Cardiac muscle cell (in vitro differentiated cells and primary cell): ENCODE measurements at places on chromosomes 2 and 18. TPM values are rescaled to one million over a fixed set of nuclear protein-coding genes. Genes with fewer than 3 reads are reported as not detected.

GRCh38 chr2:204072443-204073324 is 136.1 kb downstream of the ICOS start:
- DNase-seq, result peak; percentile 18
- no peak overlapping the region for H3K27ac ChIP-seq
- no peak overlapping the region for H3K4me3 ChIP-seq
- no peaks in the 10 kb centered on the region for H3K4me1 ChIP-seq
- H3K27me3 ChIP-seq, result no peaks in the 10 kb centered on the region
- no peaks in the 10 kb centered on the region for H3K36me3 ChIP-seq

GRCh38 chr2:27251766-27252165 is 11.1 kb downstream of the SLC30A3 start:
- no peak overlapping the region for H3K4me3 ChIP-seq
- DNase-seq, result no peak
- H3K4me1 ChIP-seq, result peaks cover 14% of the 10 kb centered on the region
- no peak overlapping the region for H3K27ac ChIP-seq
- no peaks in the 10 kb centered on the region for H3K27me3 ChIP-seq

Gene OR6B2
- total RNA-seq, result not detected in 2 replicates

GRCh38 chr2:9703701-9704221 is 73.0 kb upstream of the YWHAQ start:
- H3K27me3 ChIP-seq, result no peaks in the 10 kb centered on the region
- no peaks in the 10 kb centered on the region for H3K36me3 ChIP-seq
- peak; percentile 75 for DNase-seq

Gene SESTD1
- 6.0 and 10.5 TPM in 2 replicates for total RNA-seq

DNA sequence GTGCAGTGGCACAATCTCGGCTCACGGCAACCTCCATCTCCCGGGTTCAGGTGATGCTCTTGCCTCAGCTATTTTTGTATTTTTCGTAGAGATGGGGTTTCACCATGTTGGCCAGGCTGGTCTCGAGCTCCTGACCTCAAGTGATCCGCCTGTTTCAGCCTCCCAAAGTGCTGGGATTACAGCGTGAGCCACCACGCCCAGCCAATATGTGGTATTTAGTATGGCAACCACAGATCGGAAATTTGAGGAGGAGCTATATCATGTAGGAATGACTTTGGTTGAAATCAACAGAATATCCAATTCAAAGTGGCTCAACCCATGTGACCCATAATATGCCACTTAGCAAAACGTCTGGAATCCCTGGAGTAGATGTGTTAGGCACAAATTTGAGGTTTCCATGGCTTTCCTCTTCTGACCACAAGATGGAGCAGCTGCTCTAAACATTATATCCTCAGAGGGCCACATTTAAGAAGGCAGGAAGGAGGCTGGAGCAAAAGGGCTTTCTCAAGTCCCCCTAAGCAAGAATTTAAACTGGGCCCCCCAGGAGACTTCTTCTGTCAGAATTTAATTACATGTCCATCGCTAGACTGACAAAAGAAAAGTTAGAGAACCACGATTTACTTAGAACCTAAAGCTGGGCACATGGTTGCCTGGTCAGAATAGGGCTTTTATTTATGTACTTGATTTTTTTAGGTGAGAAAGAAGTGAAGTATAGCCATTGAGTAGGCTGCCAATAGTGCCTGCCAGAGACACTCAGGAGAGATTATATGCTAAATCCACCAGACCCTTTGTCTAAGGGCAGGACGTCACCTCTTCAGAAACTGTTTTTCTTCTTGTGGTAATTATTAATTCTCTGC is 49.6 kb upstream of the ITSN2 start:
- no peaks in the 10 kb centered on the region for H3K27me3 ChIP-seq
- H3K4me3 ChIP-seq, result no peak overlapping the region
- peak; percentile 78 for DNase-seq
- H3K27ac ChIP-seq, result no peak overlapping the region

DNA sequence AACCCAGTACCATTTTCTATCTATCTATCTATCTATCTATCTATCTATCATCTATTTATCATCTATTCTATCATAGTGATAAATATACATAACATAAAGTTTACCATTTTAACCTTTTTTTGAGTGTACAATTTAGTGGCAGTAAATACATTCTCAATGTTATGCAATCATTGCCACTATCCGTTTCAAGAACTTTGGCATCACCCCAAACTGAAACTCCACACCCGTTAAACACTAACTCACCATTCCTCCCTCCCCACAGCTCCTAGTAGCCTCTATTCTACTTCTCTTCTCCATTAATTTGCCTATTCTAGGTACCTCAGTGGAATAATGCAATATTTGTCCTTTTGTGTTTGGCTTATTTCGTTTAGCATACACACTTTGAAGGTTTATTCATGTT is 82.5 kb upstream of the KCNE4 start:
- DNase-seq, result no peak
- H3K4me3 ChIP-seq, result no peak overlapping the region
- H3K27ac ChIP-seq, result no peak overlapping the region
- H3K27me3 ChIP-seq, result no peaks in the 10 kb centered on the region
